Stimulated activated CD4-positive, alpha-beta T cell treated with anti-CD3 and anti-CD28 coated beads, TNF-alpha, amount 100 ng/mL, for 1 hour (primary cell): ENCODE measurements at places on chromosomes 3 and 15.

- no peak for DNase-seq
These were observed 403.7 kb downstream of the OXSM start for GRCh38 chr3:26193558-26193957.

- no peak for DNase-seq
These were observed 74.8 kb downstream of the NR1I2 start for GRCh38 chr3:119856695-119857094.

- DNase-seq = no peak
These were observed 48.8 kb upstream of the PIK3R4 start for GRCh38 chr3:130795396-130795795.

- no peak for DNase-seq
These were observed 16.9 kb downstream of the THBS1 start for GRCh38 chr15:39597751-39598185.

- DNase-seq = no peak
These were observed 46.5 kb upstream of the MTMR10 start for GRCh38 chr15:31037731-31038477.

DNA sequence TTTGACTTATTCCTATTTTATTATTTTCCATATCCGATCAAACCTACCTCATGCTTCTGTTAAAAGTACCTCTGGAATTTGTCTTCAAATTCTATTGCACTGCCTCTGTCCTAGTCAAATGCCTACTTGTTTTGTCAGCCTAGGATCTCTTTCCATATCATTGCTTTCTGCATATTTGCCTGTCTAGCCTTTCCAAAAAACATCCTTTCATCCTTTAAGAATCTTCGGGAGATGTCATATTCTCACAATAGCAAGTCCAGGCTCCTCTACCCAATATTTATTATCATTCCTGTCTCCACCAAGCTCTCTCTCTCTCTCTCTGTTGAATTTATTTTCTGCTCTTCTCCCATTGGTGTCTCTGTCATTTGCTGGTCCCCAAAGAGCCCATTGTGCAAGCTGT lies 80.1 kb downstream of the LRRC28 start:
- DNase-seq = no peak

DNA sequence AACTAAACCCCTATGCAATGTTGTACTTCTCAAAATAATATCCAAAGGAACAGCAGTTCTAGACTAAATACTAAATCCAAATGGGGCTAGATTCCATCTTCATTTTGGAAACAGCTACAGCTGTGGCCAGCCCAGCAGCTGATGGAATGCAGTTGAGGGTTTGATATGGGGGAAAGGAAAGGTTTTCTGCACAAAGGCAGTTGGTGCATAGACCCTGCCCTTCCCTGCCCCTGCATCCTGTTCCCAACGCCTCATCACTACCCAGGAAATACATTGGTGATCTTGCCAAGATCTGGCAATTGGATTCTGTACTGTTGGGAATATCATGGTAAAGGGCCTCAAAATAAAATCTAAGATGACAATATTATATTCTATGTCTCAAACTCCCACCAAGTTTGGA lies 43.9 kb downstream of the DTWD1 start:
- no peak for DNase-seq

GRCh38 chr15:63719281-63719680 lies 114.5 kb downstream of the HERC1 start:
- no peak for DNase-seq

DNA sequence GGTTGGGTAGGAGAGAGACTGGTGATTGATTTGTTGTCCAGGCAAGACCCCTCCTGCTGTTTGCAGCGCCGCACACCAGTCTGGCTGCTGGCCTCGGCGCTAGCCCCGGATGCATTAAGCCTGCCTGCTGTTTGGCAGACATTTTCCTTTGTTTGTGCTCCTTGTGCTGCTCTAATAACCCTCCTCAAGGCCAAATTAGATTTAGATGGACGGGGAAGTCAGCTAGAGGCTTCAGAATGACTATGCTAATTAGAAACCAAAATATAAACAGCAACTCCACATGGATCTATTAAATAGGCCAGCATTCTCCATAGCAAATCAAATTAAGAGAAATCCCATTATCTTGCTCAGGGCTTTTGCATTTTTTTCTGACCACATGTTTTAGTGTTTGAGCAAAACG lies 445.2 kb downstream of the SQOR start:
- DNase-seq = no peak

- DNase-seq = no peak
These were observed 48.9 kb upstream of the MME start for GRCh38 chr3:155031186-155031585.
